DMS79 (cell line): ENCODE measurements at places on chromosomes 11 and 22.

GRCh38 chr22:30481711-30482110 lies 9.9 kb upstream of the SEC14L3 start:
- DNase-seq = no peak

- DNase-seq = no peak
Observed at GRCh38 chr11:65436412-65437032, 13.9 kb downstream of the NEAT1 start.

DNA sequence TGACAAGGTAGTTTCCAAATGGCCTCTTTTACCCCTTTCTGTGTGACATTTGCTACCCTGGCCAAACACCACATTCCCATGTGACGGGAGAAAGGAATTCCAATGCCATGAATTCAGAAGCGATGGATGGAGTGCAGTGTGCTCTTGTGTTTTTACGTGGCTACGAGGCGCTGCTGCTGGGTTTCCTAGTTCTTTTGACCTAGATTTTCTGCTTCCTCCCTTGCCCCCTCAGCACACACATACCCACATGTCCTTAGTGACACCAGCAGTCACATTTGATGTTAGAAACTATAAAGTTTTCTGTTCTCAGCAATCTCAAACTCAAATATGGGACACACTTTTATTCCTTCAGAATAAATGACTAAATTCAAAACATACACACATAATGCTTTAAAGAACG lies 7.8 kb upstream of the TMA7B start:
- no peak for DNase-seq

DNA sequence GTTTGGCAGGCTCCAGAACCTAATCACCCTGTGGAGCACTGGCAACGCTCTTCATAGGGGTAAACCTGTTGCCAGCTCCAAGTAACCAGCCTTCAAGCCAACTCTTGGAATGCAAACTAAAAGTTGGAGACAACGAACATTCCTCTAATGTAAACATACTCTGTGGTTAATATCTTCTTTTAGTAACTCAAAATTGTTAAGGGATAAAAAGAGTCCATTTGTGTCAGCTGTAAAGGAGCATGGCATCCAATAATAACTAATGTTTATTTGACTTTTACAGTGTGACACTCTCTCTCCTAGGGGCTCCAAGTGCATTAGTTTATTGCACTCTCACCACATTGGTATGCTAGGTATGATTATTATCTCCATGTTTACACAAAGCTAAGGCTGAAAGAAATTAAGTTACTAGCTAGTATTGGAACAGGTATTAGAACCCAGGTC lies 31.0 kb upstream of the AMOTL1 start:
- DNase-seq = no peak

- DNase-seq = peak; percentile 52
Observed at GRCh38 chr11:117143390-117143789, 697 bp upstream of the PAFAH1B2 start.

DNA sequence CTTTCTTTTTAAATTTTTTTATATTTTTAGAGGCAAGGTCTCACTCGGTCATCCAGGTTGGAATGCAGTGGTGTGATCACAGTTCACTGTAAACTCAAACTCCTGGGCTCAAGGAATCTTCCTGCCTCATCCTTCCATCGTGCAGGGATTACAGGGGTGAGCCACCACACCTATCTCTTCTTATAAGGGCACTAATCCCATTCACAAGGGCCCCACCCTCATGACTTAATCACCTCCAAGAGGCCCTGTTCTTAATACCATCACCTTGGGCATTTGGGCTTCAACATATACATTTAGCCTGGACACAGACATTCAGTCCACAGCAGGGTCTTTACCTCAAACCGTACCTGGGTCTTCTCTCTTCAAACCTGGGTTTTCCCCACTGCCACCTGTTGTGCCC lies 4.5 kb upstream of the GTSE1 start:
- no peak for DNase-seq

- DNase-seq = peak; percentile 80
Observed at GRCh38 chr11:44978274-44978960, 27.7 kb upstream of the TP53I11 start.

DNA sequence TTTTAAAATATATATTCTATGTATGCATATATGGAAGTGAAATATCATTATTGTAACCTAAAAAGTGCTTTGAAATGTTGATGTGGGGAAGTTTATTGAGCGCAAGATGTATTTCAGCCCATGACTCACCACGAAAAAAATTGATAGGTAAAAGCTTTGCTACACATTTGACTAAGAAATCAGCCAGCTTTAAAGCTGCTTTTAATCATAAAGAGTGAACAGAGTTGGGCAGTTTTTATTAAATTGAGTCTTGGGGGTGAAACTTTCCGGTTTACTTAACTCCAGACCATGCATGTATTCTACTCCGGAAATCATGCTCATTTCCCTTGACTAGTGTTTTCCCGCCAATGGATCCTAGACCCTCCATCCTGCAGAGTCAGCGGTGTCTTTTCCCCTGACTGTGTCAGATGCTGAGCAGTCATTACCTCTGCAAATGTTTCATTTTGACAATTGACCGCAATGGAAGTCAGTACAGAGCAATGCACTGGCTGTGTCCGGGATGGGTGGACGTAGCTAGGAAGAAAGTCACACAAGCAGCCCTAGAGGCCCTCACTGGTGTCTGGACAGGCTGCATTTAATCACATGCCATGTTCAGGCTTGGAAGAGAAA lies 47.2 kb upstream of the MPEG1 start:
- DNase-seq = no peak

GRCh38 chr11:65424205-65425104 lies 1.9 kb downstream of the NEAT1 start:
- no peak for DNase-seq

DNA sequence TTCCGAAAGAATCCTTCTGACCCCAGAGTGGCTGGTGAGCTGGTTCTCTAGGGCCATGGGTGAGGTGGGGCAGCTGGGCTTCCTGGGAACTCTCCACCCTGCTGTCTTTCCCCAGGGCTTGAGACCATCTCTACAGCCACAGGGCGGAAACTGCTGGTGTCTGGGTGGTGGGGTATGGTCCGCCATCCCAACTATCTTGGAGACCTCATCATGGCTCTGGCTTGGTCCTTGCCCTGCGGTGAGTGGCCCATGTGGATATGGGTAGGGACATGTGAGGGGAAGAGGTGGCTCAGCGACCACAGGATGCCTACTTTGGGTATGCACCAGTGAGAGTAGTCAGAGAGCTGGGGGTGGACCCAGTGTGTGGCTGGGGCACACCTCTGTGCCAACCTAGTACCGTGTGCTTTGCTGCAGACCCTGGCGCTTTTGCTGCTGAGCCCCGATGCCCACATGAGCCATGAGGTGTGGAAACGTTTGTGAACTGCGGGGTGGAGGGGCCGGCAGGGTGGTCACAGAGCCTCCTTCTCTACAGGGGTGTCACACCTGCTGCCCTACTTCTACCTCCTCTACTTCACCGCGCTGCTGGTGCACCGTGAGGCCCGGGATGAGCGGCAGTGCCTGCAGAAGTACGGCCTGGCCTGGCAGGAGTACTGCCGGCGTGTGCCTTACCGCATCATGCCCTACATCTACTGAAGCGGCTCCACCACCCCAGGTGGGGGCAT lies 2.0 kb downstream of the ZNHIT2 start:
- DNase-seq = no peak

DNA sequence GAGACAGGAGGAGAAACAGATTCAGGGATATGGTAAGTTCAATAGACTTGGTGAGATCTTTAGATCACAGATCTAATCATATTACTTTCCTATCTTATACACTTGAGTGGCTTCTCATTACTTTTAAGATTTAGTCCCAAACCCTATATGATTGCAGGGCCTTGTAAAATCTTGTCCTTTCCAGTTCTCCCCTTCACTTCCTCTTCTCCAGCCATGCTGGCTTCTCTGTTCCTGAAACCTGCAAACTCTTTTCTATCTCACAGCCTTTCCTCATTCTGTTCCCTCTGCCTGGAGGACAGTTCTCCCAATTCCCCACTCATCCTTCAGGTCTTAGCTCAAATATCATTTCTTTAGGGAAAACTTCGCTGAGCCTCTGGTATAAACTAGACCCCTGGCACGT lies 65.9 kb upstream of the BIRC3 start:
- no peak for DNase-seq

DNA sequence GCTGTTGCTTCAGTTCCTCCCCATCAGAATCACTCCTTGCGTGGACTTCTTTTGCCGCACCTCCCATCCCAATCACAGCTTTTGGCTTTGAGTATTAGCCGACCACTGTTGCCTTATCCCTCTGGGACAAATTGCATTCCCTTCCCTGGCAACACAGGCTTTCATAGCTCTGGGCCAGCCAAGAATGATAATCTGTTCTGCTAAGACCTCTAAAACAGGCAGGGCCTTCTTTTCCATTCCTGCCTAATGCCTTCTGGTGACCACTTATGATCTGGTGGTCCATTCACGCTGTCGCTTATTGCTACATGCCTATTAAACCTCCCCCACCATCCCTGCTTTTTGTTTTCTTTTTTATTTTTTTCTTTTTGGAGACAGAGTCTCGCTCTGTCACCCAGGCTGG lies 9.6 kb downstream of the SEC14L2 start:
- no peak for DNase-seq

- no peak for DNase-seq
Observed at GRCh38 chr11:65293909-65294381, 20.7 kb upstream of the CDC42EP2 start.

DNA sequence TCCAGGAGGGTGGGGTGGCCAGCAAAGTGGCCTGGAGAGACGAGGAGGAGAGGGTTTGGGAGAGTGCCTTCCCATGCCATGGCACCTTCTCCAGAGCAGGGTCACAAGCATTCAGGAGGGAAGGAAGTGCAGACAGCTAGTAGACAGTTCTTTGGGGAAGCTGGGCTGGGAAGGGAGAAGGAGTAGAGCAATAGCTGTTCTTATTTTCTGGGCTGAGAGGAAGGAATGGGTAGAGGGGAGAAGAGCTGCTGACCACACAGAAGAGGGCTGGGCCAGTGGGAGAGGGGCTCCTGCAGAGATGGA lies 14.8 kb upstream of the PICK1 start:
- no peak for DNase-seq

- DNase-seq = no peak
Observed at GRCh38 chr11:64875369-64876228, 2.8 kb downstream of the EHD1 start.

DNA sequence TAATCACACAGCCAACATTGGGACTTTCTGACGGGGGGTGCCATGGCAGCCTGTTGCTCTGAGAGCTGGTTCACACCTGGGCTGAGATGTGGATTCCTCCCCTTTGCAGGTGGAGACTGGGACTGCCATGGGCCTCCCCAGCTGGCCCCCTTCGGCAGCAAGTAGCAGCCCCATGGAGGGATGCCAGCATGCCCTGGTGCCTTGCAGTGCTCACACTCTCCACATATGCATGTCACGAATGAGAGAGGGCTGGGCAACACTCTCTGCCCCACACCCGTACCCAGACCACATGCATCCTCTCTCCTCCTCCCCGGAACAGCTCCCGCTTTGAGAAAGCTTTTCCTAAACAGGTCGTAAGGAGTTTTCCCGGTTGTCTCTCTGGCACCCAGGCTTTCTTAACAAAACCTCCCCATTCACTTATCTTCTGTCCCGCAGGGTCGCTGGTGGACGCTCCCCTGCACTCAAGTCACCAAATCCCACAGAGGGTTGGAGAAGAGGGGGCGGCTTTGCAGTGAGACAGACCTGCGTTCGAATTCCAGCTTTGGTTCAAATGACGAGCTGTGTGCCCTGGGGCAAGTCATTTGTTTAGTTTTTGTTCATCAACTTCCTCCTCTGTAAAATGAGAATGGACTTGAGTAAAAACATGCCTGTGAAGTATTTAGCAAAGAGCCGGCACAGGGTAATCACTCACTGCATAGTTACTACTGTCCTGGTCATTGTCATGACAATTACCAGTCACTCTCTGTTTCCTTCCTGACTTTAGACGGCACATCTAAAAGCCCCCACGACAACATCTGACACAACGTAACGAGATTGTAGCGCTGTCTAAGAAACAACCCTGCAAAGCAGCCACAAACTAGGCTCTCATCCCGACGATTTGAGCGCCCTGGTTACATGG lies 231.3 kb upstream of the B3GAT1 start:
- no peak for DNase-seq

DNA sequence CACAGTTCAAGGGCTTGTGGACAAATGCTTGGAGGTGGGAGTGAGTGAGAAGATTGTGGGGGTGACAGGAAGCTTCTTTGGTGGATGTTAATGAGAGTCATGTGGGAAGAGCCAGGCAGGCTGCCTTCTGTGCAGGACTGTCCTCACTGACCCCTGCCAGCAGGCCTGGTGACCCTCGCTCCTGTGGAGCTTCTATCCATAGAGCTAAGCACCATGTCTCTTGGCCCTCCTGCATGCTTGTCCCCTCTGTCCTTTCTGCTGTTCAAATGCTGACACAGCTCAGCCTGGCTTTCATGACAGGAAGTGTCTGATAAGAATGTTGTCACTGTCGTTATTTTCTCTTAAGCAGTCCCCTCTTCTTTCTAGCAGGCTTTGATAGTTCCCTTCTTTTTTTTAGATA lies 37.6 kb downstream of the NAT10 start:
- no peak for DNase-seq

DNA sequence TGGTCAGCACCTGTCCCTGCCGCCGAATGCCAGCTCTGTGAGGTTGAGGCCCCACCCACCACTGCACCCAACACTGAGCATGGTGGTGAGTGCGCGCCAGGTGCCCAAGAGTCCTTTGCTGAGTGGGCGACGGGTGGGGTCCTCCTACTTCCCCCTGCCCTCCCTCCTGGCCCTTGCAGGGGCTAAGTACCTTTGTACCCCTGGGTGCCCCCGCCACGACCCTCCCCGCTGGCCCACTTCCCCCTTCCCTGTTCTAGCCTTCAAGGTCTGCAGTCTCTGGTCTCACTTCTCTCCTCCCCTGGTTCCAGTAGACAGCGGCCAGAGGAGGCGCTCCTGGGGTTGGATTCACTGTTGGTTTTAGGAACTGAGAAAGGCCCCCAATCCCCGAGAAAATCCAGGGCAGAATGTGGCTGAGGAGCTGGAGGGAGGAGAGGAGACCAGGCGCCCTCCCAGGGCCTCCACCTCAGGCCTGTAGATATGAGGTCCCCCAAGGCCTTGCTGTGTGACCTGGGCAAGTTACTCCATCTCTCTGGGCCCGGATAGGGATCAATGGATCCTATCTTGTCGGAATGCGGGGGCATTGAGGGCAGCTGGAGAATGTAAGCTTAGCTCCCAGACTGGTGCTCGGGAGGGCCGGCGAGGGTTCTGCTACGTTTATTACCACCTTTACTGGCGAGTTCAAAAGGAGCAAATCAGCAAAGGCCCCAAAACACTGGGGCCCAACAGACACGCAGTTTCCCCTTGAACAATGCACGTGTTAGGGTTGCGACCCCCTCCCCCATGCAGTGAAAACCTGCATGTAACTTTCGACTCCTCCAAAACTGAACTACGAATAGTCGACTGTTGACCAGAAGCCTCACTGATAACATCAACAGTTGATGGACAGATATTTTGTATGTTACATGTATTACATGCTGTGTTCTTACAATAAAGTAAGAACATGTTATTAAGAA lies 31.9 kb upstream of the SMIM38 start:
- DNase-seq = no peak

GRCh38 chr22:29882716-29883044 lies 294 bp upstream of the MTMR3 start:
- DNase-seq = no peak

DNA sequence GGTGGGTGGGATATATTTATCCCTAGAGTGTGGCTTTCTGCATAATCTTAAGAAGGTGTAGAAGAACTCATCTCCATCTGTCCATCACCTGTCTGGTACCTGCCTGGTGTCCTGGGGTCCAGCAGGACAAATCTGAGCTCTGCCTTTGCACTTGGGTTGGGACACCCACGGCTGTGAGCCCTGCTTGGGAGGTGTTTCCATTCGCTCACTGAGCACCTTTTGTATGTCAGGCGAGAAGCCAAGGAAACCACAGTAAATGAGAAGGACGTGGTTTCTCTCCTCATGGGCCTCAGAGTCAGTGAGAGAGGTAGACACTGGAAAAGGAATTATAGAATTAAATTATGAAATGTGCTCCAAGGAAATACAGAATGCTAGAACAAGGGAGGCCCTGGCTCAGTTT lies 555.9 kb downstream of the MIAT start:
- DNase-seq = no peak
